GOT3 (cell line): ENCODE measurements at places on chromosomes 2 and 18.

DNA sequence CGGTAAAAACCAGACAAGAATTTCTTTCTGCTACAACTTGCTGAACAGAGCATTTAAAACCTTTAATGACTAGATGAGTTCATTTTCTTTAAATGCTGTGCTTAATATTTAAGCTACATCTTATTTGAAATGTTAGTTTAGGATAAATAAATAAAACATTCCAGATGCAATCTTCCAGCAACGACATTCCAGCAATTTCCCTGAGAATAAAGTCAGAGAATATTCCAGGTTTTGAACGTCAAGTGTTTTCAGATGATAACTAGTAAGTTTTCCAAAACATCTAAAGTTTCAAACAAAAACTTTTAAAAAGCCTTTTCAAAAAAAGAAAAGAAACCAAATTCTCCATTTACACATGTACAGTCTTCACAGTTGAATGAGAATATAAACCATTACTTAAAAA is 104.8 kb downstream of the PPP1R1C start:
- no peak for DNase-seq

GRCh38 chr2:90209009-90209408 is 1517.5 kb downstream of the RPIA start:
- DNase-seq = no peak

GRCh38 chr18:49161627-49162026 is 210.9 kb upstream of the SMAD7 start:
- no peak for DNase-seq

GRCh38 chr18:23223641-23224040 is 88.4 kb downstream of the CABLES1 start:
- no peak for DNase-seq

DNA sequence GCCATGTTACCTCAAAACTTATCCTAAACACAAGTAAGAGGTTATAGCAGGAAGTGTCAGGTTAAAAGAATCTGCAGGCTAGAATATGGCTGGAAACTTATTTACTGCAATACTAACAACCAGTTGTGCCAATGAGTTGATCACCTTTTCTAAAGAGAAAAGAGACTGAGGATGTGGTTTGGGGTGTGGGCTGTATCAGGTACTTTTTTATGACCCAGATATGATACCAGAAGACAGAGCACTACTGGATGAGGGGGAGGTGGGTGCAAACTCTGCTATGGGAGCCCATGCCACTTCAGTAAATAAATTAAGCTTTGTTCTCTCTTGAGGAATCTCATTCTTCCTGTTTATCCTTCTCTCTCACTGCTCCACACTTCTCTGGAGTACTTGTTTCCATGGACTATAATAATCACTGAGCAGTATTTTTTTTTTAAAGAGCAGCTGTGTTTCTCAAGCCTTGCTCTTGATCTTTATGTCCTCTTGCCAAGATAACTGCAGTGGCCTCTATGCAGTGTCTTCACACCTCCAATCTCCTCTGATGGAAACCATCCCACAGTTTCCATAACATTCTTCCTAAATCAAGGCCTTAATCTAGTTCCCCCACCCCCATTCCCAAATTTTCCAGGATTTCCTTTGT is 51.2 kb upstream of the NOSTRIN start:
- DNase-seq = no peak
